Heart left ventricle (tissue), 16 donors: ENCODE measurements at places on chromosomes 2 and 18. TPM values are rescaled to one million over a fixed set of nuclear protein-coding genes. Genes with fewer than 3 reads are reported as not detected.

GRCh38 chr2:144379851-144380311 lies 140.0 kb downstream of the ZEB2 start:
- no peak for DNase-seq

- DNase-seq = no peak
These were observed 123.6 kb downstream of the EIPR1 start for GRCh38 chr2:3253913-3254441.

DNA sequence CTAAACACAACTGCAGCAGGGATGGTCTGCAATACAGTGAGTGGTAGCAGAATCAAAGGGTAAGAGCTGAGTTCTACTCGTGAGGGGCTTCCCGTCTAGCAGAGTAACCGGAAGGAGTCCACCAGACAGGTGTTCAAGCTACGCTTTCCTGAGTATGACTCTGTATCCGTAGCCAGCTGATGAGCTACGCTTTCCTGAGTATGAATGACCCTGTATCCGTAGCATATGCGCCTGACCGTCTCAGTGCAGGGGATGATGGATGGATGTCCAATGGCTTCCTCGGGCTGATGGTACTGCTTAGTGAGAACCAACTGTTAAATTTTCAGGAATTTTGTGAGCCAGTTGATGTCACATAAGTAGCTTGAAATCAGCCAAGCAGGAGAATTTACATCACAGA lies 244.1 kb upstream of the MYT1L start:
- no peak for DNase-seq

GRCh38 chr18:59446012-59446411 lies 86.9 kb upstream of the LMAN1 start:
- no peak for DNase-seq

The ESCO1 gene
- total RNA-seq = 10.4 TPM

The AMER3 gene
- total RNA-seq = not detected
